ENCODE measurements at places on chromosomes 4 and X.

- no peak for DNase-seq
Measured at GRCh38 chr4:123256901-123257300, 139.7 kb upstream of the SPRY1 start.

GRCh38 chr4:180153587-180153986 is 2089.6 kb upstream of the TENM3 start:
- no peak for DNase-seq

DNA sequence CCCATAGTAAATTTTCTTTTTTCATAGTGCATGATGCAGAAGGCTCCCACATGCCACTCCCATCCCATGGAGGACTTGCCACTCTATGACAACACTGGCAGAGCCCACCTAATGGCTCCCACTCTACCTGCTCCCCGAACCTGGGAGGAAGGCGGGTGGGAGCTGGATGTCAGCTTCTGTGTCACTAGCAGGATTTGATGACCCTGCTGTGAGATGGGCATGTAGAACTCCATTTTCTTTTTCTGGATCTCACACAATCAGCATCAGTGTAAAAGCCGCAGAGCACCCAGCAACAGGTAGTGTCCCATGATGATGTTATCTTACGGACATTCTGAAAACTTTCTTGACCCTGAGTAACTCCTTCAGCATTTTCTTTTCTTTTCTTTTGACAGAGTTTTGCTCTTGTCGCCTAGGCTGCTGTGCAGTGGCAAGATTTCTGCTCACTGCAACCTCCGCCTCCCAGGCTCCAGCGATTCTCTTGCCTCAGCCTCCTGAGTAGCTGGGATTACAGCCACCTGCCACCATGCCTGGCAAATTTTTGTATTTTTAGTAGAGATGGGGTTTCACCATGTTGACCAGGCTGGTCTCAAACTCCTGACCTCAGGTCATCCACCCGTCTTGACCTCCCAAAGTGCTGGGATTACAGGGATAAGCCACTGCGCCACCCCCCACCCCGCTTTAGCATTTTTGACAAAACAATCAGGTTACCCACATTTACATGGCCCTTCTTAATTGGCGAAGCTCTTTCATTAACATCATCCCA is 15.0 kb upstream of the ADH1A start:
- no peak for DNase-seq

- no peak for DNase-seq
Measured at GRCh38 chr4:5381961-5382441, 326.4 kb downstream of the EVC2 start.

DNA sequence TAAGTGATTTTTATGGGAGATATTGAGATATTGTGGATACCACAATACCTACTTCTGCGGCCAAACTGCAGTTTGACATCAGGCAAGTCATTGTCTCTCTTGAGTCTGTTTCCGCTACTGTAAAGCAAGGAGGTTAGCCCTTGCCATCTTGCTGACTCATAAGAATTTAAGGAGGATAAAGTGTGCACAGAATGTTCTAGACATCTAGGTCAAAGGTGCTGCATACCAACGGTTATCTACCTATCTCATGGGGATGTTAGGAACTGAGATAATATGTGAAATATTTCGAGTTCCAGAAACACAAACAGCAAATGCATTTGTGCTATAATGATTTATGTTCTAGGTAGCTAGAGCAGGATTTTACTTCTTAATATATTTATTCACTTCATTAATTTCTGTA is 211.5 kb upstream of the NR3C2 start:
- no peak for DNase-seq

DNA sequence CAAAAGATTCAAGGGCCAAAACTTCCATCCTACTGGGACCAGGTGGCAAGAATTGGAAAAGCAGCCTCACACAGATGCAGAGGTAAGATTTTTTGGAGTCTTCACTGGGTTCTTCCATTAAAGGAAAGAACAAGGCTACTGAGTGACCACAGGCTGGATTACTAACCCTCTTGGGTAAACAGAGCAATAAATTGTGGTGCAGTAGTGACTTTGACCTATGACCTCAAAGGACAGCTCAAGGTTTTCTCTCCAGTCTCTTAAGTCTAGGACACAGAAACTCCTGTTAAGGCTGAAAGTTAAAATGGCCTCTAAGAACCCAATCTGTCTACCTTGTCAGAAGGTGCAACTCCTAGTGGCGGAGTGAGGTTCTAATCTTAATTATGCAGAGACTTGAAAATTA is 464.9 kb downstream of the SMARCA1 start:
- no peak for DNase-seq

- DNase-seq: peak; percentile 42
Measured at GRCh38 chr4:37892641-37893040, 1.8 kb downstream of the TBC1D1 start.
